Skeletal muscle tissue (tissue), 5 donors: ENCODE measurements at places on chromosomes 3 and 15. TPM values are rescaled to one million over a fixed set of nuclear protein-coding genes. Genes with fewer than 3 reads are reported as not detected.

Gene GOLGA6L7
- not detected for total RNA-seq

Gene TEX9
- total RNA-seq, result 3.7 TPM

Gene SKOR1
- under 0.01 TPM for total RNA-seq

Gene DOCK3
- total RNA-seq, result 0.52 TPM

Gene CFAP100
- not detected for total RNA-seq
